Calu3 (cell line): ENCODE measurements at places on chromosomes 3 and 15. TPM values are rescaled to one million over a fixed set of nuclear protein-coding genes. Genes with fewer than 3 reads are reported as not detected.

The PTX3 gene
- total RNA-seq: 1.8 and 2.9 TPM in 2 replicates

The LRIG1 gene
- 10.0 and 14.7 TPM in 2 replicates for total RNA-seq

The MME gene
- total RNA-seq: 12.8 and 14.4 TPM in 2 replicates

The STARD9 gene
- total RNA-seq: 0.59 and 0.92 TPM in 2 replicates

DNA sequence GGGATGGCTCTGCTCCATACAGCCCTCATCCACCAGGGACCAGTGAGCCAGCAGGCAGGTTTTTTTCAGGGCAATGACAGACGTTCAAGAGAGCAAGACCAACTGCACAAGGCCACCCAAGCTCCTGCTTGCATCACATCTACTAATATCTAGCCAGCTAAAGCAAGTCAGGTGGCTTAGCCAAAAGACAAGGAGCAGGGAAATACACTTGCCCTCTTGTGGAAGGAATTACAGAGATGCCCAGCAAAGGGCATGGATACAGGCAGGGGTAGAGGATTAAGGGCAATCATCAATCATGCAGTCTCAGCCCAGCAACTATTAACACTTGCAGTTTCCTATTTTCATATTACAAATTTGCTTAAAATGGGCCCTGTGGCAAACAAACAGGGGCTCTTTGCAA, 81.5 kb upstream of the NTRK3 start:
- H3K4me3 ChIP-seq: no peak overlapping the region
- peaks cover 51% of the 10 kb centered on the region for H3K27me3 ChIP-seq
- no peak for DNase-seq
- H3K27ac ChIP-seq: no peak overlapping the region

- no peaks in the 10 kb centered on the region for H3K27me3 ChIP-seq
- no peak for DNase-seq
- no peaks in the 10 kb centered on the region for H3K36me3 ChIP-seq
- H3K27ac ChIP-seq: no peak overlapping the region
Measured at GRCh38 chr3:196611761-196612483, 27.6 kb upstream of the NRROS start.

DNA sequence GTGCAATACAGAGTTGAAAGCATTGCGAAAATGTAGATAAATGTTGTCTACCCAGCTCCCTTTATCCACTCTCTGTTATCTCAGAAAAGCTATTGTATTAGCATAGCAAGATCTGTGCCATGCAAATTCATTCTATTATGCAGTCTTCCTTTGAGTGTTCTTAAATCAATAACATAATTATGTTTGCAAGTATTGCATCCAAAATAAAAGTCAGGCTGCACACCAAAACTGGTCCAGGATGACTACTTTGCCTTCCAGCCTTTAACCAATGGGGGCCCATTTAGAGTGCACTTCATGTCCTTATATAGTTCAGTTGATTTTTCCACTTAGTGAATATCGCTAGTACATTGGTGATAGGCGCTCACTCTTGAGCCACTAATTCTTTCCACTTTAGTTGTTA, 107.4 kb upstream of the MLF1 start:
- H3K36me3 ChIP-seq: no peaks in the 10 kb centered on the region
- no peak for DNase-seq
- peaks cover 4% of the 10 kb centered on the region for H3K4me1 ChIP-seq
- H3K4me3 ChIP-seq: no peak overlapping the region
- no peaks in the 10 kb centered on the region for H3K27me3 ChIP-seq
- no peak overlapping the region for H3K27ac ChIP-seq

The ABI3BP gene
- 5.2 and 19.5 TPM in 2 replicates for total RNA-seq

GRCh38 chr3:112170046-112170445, 37.0 kb upstream of the GCSAM start:
- H3K4me1 ChIP-seq: no peaks in the 10 kb centered on the region
- no peaks in the 10 kb centered on the region for H3K27me3 ChIP-seq
- H3K36me3 ChIP-seq: no peaks in the 10 kb centered on the region
- DNase-seq: no peak

The CCR8 gene
- not detected in 2 replicates for total RNA-seq

- H3K4me1 ChIP-seq: no peaks in the 10 kb centered on the region
- H3K27ac ChIP-seq: no peak overlapping the region
- DNase-seq: peak; percentile 52
Measured at GRCh38 chr15:43769584-43770228, 7.1 kb downstream of the ELL3 start.

GRCh38 chr3:57031631-57032541, 28.6 kb upstream of the SPATA12 start:
- H3K4me1 ChIP-seq: no peaks in the 10 kb centered on the region
- no peak overlapping the region for H3K27ac ChIP-seq
- peaks cover 6% of the 10 kb centered on the region for H3K36me3 ChIP-seq
- H3K4me3 ChIP-seq: no peak overlapping the region
- H3K27me3 ChIP-seq: no peaks in the 10 kb centered on the region

The TMIE gene
- total RNA-seq: 0.26 TPM in 1 of 2 replicates, not detected in the other

The CCR1 gene
- 0.87 and 2.2 TPM in 2 replicates for total RNA-seq

DNA sequence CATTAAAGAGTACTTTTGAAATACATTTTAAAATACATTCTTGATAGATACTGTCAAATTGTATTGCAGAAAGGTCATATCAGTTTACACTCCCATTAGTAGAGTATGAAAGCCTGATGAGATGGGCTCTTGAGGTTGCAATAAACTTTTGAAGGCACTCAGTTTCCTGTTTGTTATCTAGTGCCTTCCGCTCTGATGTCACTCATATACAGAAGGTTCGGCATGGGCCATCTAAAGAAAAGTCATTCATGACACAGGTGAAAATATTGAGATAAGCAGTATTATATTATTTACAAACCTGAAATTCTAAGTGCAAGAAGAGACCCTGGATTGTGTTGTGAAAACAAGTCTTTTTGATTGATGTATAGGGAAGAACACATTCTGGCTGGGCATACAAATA, 36.5 kb upstream of the DENND4A start:
- no peak overlapping the region for H3K4me3 ChIP-seq
- H3K27me3 ChIP-seq: no peaks in the 10 kb centered on the region
- no peak for DNase-seq
- H3K36me3 ChIP-seq: peaks cover 11% of the 10 kb centered on the region

DNA sequence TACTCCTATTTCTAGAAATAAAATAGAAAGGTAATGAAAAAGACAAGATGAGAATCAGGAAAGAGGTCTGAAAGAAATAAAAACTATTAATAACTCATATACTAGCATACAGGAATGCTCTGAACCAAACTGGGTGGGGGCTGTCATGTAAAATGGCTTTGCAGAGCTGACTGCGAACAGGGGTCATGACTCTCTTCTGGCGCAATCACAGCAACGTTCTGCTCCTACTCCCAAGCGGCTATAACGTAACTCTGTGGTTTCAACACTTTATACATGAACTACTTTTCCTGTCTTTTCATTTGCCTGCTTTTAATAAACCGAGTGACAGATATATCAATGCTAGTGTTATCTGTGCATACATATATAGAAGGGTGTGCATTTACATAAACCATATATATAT, 116.7 kb downstream of the DLG1 start:
- no peak overlapping the region for H3K27ac ChIP-seq
- no peak overlapping the region for H3K4me3 ChIP-seq
- no peaks in the 10 kb centered on the region for H3K27me3 ChIP-seq
- DNase-seq: no peak
- H3K36me3 ChIP-seq: no peaks in the 10 kb centered on the region

The RTP3 gene
- total RNA-seq: not detected in 2 replicates

- H3K27ac ChIP-seq: no peak overlapping the region
- no peaks in the 10 kb centered on the region for H3K27me3 ChIP-seq
- H3K4me3 ChIP-seq: no peak overlapping the region
- no peaks in the 10 kb centered on the region for H3K4me1 ChIP-seq
- H3K36me3 ChIP-seq: no peaks in the 10 kb centered on the region
Measured at GRCh38 chr3:196235452-196236122, 19.3 kb downstream of the SLC51A start.

GRCh38 chr3:193905541-193906396, 230.2 kb upstream of the HES1 start:
- no peak overlapping the region for H3K4me3 ChIP-seq
- DNase-seq: no peak
- H3K27me3 ChIP-seq: no peaks in the 10 kb centered on the region
- no peaks in the 10 kb centered on the region for H3K36me3 ChIP-seq

DNA sequence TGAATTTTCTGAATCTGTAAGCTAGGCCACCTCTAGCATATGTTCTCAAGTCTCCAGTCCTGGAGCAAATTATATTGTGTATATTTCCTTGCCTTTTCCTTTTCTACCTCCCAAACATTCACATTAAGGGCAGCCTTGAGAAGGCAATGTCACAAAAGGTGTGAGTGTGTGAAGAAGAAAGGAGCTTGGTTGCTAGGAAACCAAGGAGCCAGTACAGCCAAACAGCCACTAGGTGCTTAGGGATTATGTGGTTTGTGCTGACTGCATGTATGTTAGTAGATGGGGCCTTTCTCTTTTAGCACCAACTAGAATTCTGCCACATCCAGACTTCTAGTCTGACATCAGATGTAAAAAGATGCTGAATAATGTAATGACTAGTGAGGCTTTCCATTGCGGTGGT, 118.8 kb upstream of the DAZL start:
- H3K27me3 ChIP-seq: no peaks in the 10 kb centered on the region
- no peak for DNase-seq
- no peak overlapping the region for H3K27ac ChIP-seq
- peaks cover 23% of the 10 kb centered on the region for H3K4me1 ChIP-seq

DNA sequence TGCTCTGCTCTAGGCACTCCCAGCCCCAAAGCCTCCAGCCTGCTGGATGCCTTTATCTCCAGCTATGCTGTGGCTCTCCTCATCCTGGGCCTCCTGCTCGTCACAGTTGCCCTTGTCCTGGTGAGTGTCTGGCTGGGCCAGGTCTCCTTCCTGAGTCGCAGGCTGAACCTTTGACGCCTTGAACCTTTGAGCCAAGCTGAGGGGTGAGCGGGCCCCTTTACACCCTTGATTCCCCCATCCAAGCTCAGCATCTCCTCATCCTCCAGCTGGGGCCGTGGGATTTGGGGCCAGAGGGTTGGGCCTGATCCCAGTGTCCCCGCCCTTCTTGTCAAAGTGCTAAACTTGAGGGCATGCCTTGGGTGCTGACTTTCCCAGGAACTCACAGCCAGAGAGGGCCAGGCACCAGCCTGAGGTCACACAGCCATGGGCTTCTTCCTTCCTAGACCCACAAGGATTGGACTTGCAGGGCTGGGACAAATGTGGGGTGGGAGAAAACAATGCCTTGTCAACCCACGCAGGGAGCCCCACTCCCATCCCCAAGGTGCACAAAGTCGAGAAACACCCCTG, 137.0 kb downstream of the TBC1D2B start:
- no peak for DNase-seq
- no peak overlapping the region for H3K4me3 ChIP-seq
- H3K4me1 ChIP-seq: no peaks in the 10 kb centered on the region

DNA sequence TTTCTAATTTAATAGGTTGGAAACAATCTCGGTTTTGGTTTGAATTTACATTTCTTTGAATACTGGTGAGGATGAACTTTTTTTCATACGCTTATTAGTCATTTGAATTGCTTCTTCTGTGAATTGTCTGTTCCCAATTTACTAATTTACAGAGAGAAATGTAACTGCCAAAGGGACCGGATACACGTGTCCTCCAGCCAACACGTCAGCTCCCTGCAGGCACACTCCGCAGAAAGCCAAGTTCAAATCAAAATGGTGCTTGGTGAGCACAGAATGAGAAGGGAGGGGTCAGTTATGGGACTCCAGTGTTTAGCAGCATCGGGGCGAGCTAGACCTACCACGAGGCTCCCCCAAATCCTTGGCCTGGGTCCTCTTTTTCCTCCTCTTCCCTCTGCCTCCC, 10.8 kb upstream of the TSEN2 start:
- no peaks in the 10 kb centered on the region for H3K27me3 ChIP-seq
- DNase-seq: no peak
- H3K27ac ChIP-seq: no peak overlapping the region
- H3K36me3 ChIP-seq: peaks cover 6% of the 10 kb centered on the region

The BCHE gene
- total RNA-seq: 1.3 TPM in 2 replicates

GRCh38 chr3:127037971-127038446, 55.1 kb downstream of the PLXNA1 start:
- DNase-seq: no peak
- H3K36me3 ChIP-seq: peaks cover 21% of the 10 kb centered on the region
- H3K4me1 ChIP-seq: peaks cover 31% of the 10 kb centered on the region
- H3K27me3 ChIP-seq: no peaks in the 10 kb centered on the region
- no peak overlapping the region for H3K27ac ChIP-seq

DNA sequence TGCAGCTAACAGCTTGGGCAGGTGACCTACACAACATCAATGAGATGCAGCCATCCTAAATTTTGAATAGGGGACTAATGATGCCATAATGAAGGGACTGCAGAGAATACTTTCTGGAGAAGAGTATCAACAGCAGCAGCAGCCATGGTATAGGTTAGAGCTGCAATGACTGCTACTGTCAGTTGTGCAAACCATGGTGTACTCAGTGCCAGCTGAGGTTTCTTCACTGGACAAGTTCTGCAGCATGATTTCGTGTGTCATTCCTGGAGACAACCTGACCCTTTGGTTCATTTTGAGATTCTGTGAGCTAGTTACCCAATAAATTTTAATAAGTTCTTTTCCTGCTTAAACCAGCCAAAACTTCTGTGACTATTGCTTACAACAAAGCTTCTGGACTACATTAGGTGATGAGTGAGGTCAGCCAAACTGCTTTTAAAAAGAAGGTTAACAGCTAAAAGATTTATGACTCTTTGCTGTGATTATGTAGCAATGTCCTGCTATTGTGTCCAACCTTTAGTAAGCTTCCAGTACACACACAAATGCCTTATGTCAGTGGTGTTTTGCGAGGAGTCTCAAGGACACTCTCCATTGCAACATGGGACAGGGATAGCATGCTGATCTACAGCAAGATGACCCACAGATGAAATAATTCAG, 4.8 kb upstream of the DAZL start:
- H3K27ac ChIP-seq: no peak overlapping the region
- H3K4me1 ChIP-seq: no peaks in the 10 kb centered on the region
- H3K4me3 ChIP-seq: no peak overlapping the region
- no peaks in the 10 kb centered on the region for H3K36me3 ChIP-seq
- no peaks in the 10 kb centered on the region for H3K27me3 ChIP-seq

The TEX264 gene
- 37.0 and 44.9 TPM in 2 replicates for total RNA-seq

The QTRT2 gene
- 44.3 and 45.7 TPM in 2 replicates for total RNA-seq

GRCh38 chr3:14616606-14617507, 34.7 kb upstream of the CCDC174 start:
- H3K27ac ChIP-seq: no peak overlapping the region
- no peak overlapping the region for H3K4me3 ChIP-seq
- no peak for DNase-seq
- no peaks in the 10 kb centered on the region for H3K4me1 ChIP-seq

GRCh38 chr3:55631766-55632331, 144.7 kb upstream of the WNT5A start:
- H3K4me1 ChIP-seq: no peaks in the 10 kb centered on the region
- H3K27ac ChIP-seq: no peak overlapping the region
- H3K4me3 ChIP-seq: no peak overlapping the region
- H3K27me3 ChIP-seq: no peaks in the 10 kb centered on the region
- no peak for DNase-seq

GRCh38 chr3:9169956-9170850, 79.2 kb downstream of the SRGAP3 start:
- no peaks in the 10 kb centered on the region for H3K36me3 ChIP-seq
- no peak overlapping the region for H3K27ac ChIP-seq
- DNase-seq: no peak
